ENCODE measurements at places on chromosomes 4 and X.
A peak's percentile ranks its signal among the peaks of the same experiment; 100 is the strongest.

GRCh38 chr4:109998867-109999584, 86.3 kb downstream of the EGF start:
- DNase-seq: no peak

- no peak for DNase-seq
Measured at GRCh38 chr4:83644677-83645659, 109.1 kb downstream of the GPAT3 start.

DNA sequence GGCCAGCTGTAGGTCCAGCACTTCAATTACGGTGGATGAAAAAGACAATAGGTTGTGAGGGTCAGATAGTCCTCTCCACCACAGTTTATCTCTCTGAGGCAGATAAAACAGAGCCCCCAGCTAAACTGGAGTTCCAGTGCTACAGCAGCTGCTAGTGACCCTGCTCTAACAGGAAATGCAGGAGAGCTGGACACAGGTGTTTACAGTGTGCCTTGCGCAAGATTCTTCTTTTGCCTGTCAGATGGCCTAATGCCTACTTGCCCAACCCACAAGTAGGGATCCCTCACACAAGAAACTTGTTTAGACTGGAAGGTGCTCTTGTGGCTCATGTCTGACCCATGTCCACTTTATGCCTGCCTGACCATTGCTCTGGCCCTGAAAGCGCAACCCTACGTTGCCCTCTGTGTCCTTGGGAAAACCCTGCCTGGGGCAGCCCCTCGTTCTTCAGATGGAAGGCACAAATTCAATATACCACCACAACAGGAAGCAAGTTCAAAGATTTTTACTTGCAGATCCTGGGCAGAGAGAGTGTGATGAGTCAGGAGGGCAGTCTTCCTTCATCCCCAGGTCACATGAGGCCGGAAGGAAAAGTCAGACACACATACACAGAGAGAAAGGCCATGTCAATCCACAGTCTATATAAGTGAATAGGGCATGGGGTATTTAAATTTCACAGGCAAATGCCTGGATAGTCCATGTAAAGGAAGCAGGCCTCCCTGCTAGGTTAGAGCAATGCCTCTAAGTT, 105.1 kb upstream of the ADGRL3 start:
- no peak for DNase-seq

DNA sequence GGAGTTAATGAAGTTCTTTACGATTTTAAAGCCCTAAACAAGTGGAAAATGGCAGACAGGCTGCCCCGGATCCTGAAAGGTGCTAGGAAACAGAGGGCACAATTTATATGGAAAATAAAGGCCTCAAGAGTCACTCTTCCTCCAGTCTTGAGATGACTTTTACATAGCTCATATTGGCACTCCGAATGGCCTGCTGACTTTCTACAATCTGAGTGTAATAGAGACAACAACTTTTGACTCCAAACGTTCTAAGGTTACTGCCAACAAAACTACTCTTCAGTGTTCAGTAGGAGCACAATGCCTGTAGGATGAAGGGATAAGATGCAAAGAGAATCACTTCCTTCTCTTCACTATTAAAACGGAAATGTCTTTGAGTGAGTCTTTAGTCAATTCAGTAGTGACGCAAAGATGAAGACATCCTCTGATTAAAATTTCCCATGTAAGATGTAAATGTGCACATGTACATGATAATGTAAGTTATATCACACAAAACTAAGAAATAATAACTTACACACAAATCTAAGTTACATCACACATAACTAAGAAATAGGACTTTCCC, 40.5 kb downstream of the VEGFC start:
- DNase-seq: no peak

DNA sequence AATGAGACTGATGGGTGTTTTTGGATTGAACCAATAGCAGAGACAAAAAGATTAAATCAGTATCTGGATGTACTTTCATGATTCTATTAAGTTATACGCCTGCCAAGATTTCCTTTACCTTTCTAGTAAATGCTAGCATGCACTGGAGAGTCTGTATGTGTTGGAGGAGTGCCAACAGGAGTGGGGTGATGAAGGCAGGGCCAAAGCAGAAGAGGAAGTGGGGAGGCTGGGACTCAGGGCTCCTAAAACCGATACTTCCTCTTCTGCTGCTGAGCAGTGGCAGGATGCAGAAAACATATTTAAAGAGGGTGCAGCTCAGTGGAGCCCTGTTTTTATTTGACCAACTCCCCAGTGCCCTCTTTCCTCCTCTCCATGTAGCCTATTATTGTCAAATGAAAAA, 5.6 kb downstream of the CYSLTR1 start:
- peak; percentile 0 for DNase-seq

GRCh38 chr4:83093060-83093640, 21.4 kb downstream of the PLAC8 start:
- no peak for DNase-seq

- no peak for DNase-seq
Measured at GRCh38 chr4:115740806-115741205, 627.4 kb upstream of the NDST4 start.

GRCh38 chr4:105551965-105552746, at the start of gene ARHGEF38:
TSS of gene ARHGEF38 (plus strand) at chr4:105552620. CDS start at chr4:105552766, 146 bp downstream.
- no peak for DNase-seq

- DNase-seq: no peak
Measured at GRCh38 chrX:41303013-41303412, 30.9 kb upstream of the DDX3X start.

GRCh38 chr4:3497523-3498389, 34.5 kb downstream of the LRPAP1 start:
- no peak for DNase-seq

DNA sequence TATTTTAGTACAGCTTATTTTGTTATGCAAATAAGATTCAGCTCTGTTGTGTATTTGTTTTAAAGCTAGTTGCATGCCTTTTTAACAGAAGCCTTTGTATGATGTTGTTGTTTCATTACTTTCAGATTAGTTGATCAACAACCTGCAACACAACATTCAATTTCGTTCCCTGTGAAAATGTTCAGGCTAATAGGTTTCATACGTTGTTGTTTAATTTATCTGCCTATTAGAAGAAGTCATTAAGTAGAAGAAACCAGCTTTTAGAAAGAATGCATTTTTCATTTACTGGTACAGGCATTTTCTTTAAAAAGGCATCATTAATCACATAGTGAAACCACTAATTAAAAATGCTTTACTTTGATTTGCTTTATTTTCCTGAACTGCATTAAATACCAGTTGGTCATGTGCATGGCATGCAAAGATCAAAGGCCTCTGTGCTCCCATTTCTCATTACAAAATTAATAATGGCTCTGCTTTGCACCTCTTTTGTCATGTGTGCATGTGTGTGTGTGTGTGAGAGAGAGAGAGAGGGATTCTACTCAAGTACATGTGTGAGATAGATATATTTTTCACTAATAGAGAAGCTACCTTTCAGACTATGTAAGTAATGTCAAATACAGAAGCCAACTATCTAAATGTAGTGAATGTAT, 29.2 kb upstream of the CTSO start:
- DNase-seq: no peak

GRCh38 chr4:169269916-169270809, 593 bp downstream of the SH3RF1 start:
- no peak for DNase-seq

DNA sequence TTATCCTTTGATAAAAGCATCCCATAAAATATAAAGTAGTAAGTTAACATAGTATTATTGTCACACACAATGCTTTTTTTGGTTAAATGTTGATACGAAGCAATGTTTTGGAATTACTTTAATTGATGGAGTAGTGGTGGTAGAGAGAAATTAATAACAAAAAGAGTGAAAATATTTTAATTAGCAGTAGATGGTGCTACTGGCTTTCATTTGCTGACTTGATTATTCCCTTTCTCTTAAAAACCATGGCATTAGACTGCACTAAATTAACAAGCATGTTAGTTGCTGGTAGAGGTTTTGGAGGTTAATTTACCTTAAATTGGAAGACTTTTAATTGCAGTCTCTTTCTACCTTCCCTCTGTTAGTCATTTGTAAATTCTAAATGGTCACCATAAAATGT, 8.9 kb upstream of the DCK start:
- no peak for DNase-seq

DNA sequence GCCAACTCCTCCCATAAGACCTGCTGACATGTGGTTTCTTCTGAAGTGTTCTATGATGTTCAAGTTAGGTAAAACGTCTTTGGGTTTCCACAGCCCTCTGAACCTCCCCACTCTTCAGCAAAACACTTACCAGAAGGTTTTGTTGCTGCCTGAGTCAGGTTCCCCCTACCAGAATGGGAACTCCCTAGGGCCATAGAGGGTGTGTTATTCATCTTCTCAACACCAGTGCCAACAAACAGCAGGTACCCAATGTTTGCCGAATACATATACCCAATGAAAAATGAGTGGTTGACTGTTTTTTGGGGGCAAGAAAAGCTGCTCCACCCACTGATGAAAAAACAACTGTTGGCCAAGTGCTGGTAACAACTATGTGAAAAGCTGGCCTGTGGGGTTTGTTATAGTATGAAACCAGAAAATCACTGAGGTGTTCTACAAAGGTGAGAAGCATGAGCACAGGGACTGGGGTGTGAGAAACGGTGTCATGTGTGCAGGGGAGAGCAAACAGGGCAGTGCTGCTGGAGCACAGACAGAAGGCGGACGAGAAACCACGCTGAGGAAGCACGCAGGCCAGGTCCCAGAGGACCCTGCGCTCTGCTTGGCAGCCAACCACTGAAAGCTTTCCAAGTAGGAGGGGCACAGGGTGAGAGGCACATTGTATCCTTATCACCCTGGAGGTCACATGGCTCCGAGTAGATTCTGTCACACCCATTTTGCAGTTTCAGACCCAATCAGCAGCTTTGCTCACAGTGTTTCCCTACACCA, 28.8 kb downstream of the ATP8A1 start:
- peak; percentile 43 for DNase-seq

DNA sequence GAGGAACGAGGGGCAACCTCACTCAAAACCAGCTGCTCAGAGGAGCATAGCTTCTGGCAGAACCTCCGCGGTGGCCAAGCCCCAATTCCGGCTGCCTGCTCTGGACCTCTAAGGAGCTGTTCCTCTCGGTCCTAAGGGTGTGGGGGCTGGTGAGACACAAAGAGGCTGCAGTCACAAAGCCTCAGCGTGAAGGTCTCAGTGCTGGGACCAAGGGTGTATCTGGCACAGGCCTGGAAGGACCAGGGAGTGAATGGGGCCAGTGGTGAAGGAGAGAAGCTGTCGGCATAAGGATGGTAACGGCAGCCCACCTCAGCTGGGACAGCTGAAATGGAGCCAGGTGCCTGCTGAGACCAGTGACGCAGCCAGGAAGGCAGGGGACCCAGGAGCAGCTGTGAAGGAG, 5.3 kb downstream of the PDE6B start:
- DNase-seq: no peak

GRCh38 chr4:48905363-48906015, 1.1 kb downstream of the OCIAD2 start:
- no peak for DNase-seq

DNA sequence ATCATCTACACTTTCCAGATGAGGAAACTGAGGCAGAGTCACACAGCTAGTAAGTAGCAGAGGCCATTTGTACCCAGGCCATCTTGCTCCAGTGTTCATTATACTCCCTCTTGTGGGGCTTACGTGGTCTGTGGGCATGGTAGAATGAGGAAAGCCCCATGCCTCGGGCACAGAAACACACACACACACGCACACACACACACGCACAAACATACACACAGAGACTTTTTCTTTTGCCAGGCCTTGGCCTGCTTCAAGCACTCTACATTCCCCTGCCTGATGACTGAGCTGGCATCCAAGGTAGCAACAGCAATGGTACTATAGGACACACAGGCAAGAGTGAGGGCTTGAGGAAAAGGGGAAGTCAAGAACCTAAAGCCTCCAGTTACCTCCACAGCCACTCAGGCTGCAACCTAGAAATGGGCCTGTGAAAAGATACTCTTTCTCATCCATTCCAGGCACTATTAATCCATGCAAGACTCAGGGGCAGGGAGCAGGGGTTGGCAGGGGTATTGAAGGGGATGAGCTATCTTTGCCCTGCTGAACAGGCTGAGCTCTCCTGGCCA, 43.6 kb downstream of the STARD8 start:
- DNase-seq: no peak

- no peak for DNase-seq
Measured at GRCh38 chr4:98602270-98602669, 56.1 kb downstream of the TSPAN5 start.

- no peak for DNase-seq
Measured at GRCh38 chr4:87983996-87984395, 8.5 kb downstream of the SPP1 start.

- no peak for DNase-seq
Measured at GRCh38 chrX:121902463-121902862, 855.1 kb downstream of the GLUD2 start.

DNA sequence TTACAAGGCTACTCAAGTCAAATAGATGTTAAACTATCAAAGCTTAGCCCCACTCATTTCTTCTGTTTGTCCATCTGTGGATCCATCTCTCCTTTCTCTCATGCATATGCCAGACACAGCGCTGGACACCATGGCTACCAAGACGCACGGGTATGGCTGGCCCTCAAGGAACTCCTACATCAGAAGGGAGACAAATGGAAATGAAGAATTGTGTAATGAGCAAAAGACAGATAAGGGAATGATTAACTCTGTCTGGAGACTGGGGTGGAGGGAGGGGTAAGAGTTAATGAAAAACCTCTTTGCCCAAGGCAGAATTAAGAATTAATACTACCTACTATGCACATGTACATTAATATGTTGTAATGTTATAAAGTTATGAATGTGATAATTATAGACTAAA, 88.1 kb downstream of the MGST2 start:
- no peak for DNase-seq

- no peak for DNase-seq
Measured at GRCh38 chr4:97150966-97151365, 992.3 kb downstream of the STPG2 start.

GRCh38 chr4:165398570-165398969, 19.8 kb downstream of the CPE start:
- DNase-seq: no peak

DNA sequence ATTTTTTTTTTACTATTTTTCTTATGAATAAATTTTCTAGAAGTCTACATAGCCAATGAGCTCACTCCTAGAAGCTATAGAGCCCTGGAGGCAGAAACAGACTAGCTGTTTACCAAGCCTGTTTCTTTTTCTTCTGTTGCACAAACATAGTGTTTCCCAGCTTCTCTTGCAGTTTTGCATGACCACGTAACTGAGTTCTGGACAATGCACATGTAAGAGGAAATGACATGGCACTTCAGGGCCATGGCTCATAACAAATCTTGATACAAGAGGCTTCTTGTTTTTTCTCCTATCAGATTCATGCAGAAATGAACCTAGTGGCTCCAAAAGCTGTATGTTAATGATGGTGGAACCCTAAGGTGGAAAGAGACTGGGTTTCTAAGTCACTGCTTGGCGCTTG, 127.4 kb downstream of the ZNF330 start:
- no peak for DNase-seq

DNA sequence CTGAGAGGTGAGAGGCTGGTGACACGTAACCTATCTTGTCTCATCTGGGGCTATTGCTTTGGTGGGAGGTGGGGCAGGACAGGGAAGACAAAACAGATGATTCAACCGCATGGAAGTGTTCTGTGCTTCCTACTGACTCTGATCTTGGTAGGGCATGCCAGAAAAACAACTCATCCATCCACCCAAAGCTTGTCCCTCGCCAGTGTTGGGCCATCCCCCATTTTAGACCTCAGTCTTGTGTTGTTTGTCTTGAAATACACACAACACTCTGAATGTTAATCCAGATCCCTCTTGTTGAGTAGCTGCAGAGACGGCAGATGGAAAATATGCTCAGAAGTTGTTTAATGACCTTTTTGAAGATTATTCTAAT, 377 bp downstream of the CHRNA9 start:
- no peak for DNase-seq

GRCh38 chr4:182240161-182241130, 2.8 kb upstream of the TENM3 start:
- no peak for DNase-seq

- no peak for DNase-seq
Measured at GRCh38 chr4:151690876-151691275, 69.9 kb downstream of the GATB start.

- DNase-seq: no peak
Measured at GRCh38 chrX:96182366-96182765, 502.3 kb upstream of the DIAPH2 start.

Measured in stimulated activated CD8-positive, alpha-beta memory T cell treated with anti-CD3 and anti-CD28 coated beads, Interleukin-15, amount 100 ng/mL, for 48 hours (primary cell).